Right lung (tissue), 10 donors: ENCODE measurements at places on chromosomes 3 and 15. TPM values are rescaled to one million over a fixed set of nuclear protein-coding genes. Genes with fewer than 3 reads are reported as not detected.

The AMIGO3 gene
- 2.4 TPM for polyA plus RNA-seq

The CHRFAM7A gene
- 6.6 TPM for polyA plus RNA-seq

The ITPKA gene
- 1.3 TPM for polyA plus RNA-seq

The SEMA3G gene
- polyA plus RNA-seq, result 8.2 TPM

The LDHAL6B gene
- 0.08 TPM for polyA plus RNA-seq

GRCh38 chr3:40254491-40254890, 55.0 kb upstream of the EIF1B start:
- no peak for DNase-seq

DNA sequence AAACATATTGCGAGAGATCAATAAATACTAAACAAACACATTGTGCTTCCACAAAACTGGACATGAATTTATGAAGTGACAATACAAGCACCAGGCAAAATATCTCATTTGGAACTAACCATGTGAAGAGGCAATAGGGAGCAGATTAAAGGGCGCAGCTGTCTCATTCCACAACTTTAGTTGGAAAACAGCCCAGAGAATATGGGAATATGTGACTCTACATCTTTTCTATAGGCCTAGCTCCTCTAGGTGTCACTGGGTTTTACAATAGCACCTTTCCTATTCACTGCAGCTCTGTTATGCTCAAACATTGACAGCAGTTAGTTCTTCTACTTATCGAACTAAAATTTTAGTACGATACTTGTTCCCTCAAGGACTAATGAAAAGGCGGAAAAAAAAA, 866.3 kb upstream of the GBE1 start:
- no peak for DNase-seq

GRCh38 chr15:99019558-99020540, 12.3 kb upstream of the PGPEP1L start:
- DNase-seq, result no peak

- no peak for DNase-seq
Measured at GRCh38 chr15:29344474-29344873, 74.9 kb upstream of the NSMCE3 start.

DNA sequence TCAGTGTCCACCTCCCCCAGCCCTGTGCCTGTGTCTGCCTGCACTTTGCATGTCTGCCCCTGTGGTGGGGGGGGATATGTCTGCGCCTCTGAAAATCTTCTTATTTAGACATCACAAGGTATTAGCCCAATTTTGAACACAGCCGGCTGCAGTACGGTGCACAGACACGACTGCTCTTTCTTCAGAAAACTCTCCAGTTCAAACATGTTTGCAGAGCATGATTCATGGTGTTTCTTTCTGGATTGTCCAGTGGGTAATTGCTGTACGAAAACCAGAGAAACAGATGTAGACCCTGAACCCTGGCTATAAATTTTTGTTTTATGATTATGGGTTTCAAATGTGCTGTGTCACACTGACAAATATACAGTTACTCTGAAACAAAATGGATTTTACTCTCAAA, 3.4 kb upstream of the RARB start:
- DNase-seq, result no peak

DNA sequence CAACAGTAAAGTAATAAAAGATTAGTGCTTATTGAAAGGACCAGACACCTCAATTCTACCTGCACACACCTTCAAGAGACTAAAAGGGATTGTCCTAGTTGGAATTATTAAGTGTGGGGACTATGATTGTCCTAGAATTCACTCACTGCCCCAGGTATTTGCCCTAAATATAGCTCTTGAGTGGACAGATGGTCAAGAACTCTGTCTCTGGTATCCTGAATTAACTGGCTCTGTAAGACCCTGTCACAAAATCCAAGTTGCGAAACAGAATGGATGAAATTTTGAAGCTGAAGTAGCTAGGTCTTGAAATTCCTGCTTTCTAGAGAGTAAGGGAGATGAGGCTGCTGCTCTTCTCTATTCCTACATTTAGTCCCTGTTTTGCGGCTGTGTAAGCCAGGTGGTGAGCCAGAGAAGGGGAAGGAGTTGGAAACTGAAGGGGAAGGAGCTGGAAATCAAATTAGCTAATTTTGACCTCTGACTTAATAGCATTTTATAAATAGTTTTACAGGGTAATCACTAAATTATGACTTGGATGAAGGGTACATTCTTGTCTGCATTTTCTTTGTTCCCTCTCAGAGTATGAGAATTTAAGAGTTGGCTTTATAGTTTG, 34.5 kb downstream of the KBTBD12 start:
- DNase-seq, result no peak

GRCh38 chr3:39718674-39719595, 90.5 kb upstream of the MYRIP start:
- no peak for DNase-seq

DNA sequence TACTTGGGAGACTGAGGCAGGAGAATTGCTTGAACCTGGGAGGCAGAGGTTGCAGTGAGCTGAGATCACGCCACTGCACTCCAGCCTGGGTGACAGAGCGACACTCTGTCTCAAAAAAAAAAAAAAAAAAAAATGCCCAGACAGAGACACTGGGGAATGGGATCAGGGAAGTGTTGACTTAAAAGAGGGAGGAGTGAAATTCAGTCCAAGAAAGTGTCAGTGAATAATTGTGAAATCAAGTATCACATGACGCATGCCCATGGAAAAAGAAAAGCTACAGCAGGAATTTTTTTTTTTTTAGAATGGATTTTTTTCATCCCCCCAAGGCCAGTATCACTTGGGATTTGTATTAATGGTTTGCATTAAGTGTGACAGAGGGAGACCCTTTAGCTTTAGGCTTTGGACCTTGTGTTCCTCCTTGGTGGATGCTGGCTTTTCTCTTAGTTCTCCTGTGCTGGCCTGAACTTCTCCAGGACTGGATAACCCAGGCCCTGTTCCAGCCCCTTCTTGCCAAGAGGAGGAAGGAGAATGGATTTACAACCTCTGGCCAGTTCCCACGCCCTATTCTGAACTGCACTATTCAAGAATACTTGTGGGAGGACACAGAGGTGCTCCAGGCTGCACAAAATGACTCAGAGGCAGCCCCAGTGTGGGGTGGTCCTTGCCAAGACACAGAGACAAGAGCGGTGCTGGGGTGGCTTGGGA, 36.7 kb upstream of the ZNF774 start:
- DNase-seq, result peak; percentile 64

DNA sequence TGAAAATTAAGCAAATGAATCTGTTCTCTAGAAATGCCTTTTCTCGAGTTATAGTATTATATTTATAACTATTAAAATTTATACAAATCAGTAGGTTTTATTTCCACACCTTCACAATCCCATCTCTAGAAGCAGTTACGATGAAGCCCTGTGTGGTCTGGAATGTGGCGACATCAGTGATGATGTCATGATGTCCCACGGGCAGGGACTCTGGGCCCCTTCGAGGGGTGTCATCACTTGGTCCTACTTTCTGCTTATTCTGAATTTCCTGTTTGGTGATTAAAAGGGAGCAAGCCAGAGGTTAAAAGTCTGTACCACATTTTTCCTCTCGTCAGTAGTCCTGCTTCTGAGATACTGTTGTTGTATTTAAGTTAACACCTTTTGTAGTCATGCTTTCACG, 67.4 kb downstream of the PIK3R4 start:
- DNase-seq, result no peak

DNA sequence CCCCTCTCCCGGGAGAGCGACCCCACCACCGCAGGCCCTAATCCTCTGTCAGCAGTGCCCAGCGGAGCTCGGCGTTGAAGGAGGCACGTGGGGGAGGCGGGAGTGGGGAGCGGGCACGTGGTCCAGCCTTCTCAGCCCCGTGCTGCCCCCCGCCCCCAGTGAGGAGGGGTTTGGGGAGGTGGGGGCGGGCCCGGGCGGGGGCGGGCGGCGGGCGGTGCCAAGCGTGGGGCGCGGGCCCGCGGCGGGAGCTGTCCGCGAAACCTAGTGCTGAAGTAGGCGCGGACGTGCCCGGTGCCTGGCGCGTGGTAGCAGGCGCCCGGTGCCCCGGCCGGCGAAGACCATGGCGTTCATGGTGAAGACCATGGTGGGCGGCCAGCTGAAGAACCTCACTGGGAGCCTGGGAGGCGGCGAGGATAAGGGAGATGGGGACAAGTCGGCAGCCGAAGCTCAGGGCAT, at the start of gene CPLX3:
TSS of gene CPLX3 (plus strand) at position 264 of the 456 bp plus-strand sequence. CDS start at position 341, 77 bp downstream.
- DNase-seq, result no peak

GRCh38 chr3:134282659-134283047, 32.0 kb upstream of the RYK start:
- DNase-seq, result no peak
